Testis (tissue), 5 donors: ENCODE measurements at places on chromosomes 5 and 9.

DNA sequence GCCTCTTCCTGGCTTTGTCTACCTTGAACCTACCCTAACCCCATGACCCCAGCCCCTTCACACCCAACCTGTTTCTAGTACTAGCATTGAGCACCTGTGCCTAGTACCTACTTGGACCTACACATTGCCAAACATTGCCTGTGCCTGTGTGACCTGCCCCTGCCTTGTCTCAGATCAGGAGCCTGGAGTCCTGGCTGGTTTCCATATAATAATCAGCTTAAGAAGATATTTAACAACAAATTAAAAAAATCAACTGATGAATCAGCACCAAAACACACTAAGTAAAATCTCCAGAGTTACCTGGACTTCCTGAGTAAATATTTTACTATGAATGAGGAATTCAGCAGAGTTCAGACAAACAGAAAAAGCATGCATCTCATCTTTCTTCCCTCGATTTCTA lies 17.7 kb downstream of the LPAR1 start:
- DNase-seq = no peak

GRCh38 chr5:72377910-72378638 lies 57.9 kb downstream of the PTCD2 start:
- DNase-seq = no peak

GRCh38 chr5:24816206-24816605 lies 171.4 kb upstream of the CDH10 start:
- DNase-seq = no peak

DNA sequence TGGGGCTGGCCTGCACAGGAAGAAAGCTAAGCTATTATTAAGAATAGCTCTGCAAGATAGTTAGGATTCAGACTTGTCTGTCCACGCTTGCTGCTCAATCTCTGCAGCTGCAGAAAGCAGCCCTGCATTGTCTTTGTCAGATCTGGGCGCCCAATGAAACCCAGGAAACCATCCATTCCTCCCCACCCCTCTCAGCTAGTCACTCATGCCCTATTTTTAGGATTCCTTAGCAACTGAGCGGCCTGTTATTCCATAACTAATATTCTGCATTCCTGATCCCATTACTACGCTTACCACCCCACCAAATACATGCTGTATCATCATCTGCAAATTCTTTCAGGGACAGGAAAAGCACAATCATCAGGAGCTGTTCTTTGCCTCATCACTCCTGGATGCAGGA lies 52.9 kb upstream of the APC start:
- no peak for DNase-seq

GRCh38 chr5:138752341-138752950 lies 779 bp upstream of the CTNNA1 start:
- DNase-seq = peak; percentile 50

GRCh38 chr9:76067696-76068095 lies 177.2 kb downstream of the PCSK5 start:
- no peak for DNase-seq
